ENCODE measurements at places on chromosomes 2 and 18.

DNA sequence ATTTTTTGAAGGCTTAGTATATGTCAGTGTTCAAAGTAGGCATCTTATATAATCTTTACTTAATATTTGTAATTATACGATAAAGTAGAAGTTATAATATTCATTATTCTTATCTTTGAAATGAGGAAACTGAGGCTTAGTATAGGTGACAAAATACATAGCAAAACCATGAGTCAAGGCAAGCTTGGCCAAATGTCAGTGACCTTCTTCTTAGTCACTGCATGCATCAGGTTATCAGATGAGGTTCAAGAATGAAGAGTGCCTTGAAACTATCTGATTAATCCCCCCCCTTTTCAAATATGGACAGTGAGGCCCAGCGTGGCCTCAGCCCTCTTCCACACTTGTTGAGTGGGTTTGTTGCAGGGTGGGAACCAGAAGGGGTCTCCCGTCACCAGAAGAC, 59.3 kb downstream of the PMAIP1 start:
- DNase-seq: no peak

DNA sequence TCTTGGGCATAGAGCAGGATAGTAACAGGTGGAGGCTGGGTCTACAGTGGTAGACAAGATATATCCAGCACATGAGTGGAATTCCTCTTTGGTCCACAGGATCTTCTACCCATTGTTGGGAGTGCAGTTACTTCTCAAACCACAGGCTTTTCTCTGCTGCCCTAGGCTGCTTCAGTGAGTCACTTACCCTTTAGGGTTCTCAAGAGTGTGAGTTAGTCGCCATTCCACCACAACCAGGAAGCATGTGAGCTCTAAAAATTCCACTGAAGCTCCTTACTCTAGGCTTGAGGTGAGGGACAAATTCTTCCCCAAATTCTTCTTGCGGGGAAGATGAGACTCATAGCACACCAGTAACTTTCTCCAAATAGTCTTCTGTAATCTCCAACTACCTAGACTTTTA, 189.4 kb downstream of the PLCL1 start:
- no peak for DNase-seq

DNA sequence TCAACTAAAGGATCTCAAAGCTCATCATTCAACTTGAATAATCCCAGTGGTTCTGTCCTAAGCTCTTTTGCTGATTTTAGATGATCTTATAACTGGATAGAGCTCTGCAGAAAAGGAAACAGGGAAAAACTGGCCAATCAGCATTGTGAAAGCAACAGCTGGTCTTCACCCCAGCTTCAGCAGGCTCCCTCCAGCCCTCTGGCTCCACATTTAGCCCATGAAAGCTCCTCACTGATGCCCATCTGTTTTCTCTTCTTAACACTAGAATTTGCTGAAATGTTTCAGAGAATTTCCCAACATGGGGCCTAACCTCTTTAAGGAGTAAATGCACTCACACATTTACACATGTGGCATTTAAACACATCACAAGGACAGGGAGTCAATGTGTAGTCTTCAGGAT, 223.3 kb downstream of the CNTNAP5 start:
- DNase-seq: no peak

- no peak for DNase-seq
Observed at GRCh38 chr2:126784045-126784444, 114.6 kb upstream of the TEX51 start.

DNA sequence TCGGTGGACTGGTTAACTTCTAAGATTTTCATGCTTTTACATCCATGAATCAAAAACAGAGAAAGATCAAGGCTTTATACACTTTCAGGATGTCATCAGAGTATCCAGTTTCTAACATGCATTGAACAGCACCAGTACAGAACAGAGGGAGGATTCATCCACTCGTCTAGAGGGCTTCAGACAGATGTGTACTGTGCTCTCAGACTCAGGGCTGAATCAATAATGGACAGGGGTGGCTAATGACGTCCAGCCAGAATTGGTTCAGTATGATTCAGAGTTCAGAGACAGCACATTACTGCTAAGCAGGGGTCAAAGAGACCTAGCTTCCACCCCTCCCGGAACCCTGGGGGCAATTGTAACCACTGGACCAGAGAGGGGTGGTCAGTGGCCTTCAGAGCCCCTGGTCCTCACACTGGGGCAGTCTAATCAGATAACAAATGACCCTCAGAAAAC, 37.3 kb downstream of the RNU4ATAC start:
- no peak for DNase-seq

GRCh38 chr2:170396799-170397459, 219.0 kb downstream of the MYO3B start:
- peak; percentile 14 for DNase-seq

- no peak for DNase-seq
Observed at GRCh38 chr2:42102024-42102590, 54.3 kb downstream of the PKDCC start.

DNA sequence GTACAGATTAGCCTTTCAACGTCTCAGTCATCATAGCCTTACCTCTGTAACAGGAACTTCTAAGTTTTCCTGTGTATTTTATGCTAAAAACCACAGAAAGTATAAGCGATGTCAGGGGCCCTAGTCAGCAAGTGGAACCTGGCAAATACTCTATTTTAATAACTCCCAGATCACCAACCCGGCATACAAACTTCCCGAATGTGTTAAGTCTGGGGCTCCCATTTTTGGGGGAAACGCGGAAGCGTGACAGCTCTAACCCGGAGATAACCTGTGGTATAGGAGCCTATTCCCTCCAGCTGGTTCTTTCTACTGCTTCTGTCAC, 574 bp downstream of the NIFK start:
- DNase-seq: no peak

DNA sequence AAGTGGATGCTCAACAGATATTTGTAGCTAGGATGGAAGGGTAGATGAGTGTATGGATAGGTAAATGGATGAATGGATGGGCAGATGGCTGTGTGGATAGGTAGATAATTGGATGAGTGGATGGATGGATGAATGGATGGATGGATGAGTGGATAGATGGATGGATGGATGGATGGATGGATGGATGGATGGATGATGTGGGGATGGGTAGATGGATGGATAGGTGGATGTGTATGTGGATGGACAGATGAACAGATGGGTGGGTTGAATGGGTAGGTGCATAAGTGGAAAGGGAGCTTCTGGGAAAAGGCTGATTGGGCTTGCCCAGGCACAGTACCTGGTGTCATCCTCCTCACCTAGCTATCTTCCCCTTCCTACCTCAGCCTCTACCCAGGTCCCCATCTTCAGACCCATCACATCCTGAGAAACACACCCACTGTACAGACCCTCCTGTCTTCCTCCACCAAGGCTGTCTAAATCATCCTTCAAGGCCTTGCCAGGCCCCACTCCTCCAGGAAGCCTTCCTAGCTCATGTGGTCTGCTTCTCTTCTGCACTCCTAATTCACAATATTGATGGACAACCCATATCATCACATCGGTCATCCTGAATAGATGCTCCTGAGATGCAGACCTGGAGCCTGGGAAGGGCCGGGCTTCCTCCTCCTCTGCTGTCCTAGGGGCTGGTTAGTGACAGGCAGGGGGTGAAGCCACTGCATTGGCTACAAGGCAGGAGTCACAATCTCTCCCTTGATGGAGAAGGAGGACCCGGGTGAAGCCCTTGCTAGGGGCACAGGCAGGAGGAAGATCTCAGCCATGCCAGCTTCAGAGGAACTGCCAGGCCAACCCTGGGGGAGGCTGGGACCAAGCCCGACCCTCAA, 49.4 kb downstream of the SMAD7 start:
- no peak for DNase-seq

DNA sequence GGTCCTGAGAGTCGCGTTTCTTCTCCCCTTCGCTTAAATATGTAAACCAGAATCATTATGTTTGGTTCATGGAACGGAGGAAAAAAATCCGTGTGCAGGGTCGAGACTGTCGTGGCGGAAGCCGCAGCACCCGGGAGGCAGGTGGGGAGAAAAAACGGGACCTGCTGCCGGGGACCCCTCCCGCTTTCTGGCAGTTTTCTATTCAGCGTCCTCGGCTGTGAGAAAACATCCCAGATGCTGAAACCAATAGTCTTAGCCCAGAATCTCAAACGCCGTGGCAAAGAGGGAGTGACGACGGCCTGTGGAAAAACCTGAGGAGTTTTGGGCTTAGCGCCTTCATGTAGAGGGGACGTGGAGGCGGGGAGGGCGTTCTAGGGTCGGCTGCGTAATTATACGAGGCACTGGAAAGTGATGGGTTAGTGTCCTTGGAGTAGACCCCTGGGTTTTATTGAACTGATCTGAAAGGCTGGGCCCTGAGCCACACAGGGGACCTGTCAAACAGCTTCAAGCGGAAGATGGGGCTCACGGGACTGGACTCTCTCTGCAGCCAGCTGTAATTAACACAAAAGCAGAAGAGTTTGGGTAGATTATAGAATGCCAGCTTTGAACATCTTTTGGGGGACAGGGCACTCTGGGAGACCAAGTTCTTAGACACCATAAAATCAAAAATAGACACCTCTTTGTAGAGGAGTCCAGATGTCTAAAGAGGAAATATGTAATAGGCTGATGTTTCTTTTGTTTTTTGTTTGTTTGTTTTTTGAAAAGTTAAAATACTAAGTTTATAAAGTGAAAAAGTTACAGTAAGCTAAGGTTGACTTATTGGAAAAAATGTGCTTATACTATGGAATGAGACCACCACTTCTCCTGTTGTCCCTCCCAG, 834 bp upstream of the BUB1 start:
- peak; percentile 27 for DNase-seq

- no peak for DNase-seq
Observed at GRCh38 chr18:51183372-51184090, 13.9 kb downstream of the MEX3C start.

GRCh38 chr18:8812631-8813030, 107.3 kb downstream of the MTCL1 start:
- no peak for DNase-seq

GRCh38 chr2:27095745-27096651, 9.4 kb downstream of the KHK start:
- DNase-seq: peak; percentile 78

GRCh38 chr2:12796657-12797056, 79.9 kb downstream of the TRIB2 start:
- no peak for DNase-seq

DNA sequence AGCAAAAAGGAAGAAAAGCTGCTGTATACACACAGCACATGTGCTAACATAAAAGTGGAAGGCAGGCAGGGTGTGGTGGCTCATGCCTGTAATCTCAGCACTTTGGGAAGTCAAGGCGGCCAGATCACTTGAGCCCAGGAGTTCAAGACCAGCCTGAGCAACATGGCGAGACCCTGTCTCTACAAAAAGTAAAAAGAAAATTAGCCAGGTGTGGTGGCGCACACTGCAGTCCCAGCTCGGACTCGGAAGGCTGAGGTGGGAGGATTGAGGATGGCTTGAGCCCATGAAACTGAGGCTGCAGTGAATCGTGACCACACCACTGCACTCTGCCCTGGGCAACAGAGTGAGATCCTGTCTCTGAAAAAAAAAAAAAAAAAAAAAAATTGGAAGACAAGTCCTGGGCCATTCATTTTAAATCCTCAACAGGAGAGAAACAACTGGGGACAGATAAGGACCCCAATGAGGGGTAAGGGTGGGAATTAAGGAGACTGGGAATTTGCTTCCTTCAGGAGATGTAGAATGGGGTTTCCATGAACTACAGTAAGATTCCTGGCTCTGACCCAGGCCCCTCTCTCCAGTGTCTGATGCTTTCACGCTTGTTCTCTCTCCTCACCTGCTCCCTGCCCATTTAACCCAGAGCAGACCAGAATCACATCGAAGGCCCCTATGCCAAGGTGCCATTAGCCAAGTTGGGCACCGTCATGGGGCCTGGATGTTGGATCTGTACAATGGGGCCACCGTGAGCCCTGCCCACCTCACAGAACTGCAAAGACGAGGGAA, 29.6 kb downstream of the TNS1 start:
- DNase-seq: no peak

GRCh38 chr2:96342085-96342484, 6.5 kb downstream of the NCAPH start:
- DNase-seq: no peak

DNA sequence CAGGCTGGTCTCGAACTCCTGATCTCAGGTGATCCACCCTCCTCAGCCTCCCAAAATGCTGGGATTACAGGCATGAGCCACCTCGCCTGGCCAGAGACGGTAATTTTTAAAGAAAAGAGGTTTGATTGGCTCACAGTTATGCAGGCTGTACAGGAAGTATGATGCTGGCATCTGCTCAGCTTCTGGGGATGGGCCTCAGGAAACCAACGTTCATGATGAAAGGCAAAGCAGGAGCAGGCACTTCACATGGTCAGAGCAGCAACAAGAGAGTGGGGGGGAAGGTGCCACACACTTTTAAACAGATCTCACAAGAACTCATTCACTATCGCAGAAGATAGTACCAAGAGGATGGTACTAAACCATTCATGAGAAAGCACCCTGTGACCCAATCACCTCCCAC, 38.0 kb upstream of the GPD2 start:
- no peak for DNase-seq

Measured in HEK293T (cell line).